ENCODE measurements at places on chromosomes 12 and 14.

GRCh38 chr14:96574633-96575632, 72.8 kb downstream of the PAPOLA start:
- no peak for DNase-seq

DNA sequence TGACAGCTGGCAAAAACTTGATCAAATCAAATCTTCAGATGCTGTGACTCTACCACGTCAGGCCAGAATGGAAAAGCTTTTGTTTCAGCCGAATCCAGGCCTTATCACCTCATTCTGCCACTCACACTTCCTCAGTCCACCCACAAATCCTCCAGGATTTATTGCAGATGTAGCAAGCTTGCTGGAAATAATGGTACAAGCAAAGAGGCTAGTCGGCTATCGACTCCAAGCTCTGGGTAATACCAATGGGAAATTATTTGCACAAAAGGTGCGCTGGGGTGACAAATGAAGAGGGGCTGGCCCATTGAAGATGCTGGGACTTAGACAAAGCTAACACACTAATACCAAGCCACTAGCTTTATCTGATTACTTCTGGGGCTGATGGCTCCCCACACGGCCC, 250.5 kb downstream of the ASCL1 start:
- DNase-seq: no peak

DNA sequence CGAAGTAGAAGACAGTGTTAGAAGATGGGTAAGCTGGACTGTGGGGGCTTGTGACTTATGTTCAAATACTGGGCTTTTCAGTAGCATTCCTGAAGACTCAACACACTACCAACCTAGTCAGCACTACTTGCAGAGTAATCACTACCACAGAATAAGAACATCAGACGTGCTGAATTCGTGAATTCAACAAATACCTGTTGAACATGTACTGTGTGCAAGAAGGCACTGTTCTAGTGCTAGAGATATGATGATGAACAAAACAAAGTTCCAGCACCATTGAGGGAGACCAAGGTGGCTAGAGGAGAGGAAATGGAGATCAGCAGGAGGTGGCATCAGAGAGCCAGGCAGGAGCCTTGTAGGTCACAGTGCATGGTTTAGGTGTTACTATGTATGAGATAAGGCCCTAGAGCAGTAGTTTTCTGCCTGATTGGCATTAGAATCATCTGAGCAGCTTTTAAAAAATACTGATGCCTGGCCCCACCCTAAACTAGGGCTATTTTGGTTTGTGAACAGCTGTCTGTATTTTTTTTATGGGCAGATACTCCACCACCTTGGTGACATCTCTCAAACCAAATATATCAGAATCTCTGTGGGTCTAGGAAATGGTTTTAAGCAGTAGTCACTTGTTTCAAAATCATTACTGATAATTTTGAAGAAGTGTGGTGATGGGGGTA, 26.8 kb downstream of the FERMT2 start:
- DNase-seq: no peak

DNA sequence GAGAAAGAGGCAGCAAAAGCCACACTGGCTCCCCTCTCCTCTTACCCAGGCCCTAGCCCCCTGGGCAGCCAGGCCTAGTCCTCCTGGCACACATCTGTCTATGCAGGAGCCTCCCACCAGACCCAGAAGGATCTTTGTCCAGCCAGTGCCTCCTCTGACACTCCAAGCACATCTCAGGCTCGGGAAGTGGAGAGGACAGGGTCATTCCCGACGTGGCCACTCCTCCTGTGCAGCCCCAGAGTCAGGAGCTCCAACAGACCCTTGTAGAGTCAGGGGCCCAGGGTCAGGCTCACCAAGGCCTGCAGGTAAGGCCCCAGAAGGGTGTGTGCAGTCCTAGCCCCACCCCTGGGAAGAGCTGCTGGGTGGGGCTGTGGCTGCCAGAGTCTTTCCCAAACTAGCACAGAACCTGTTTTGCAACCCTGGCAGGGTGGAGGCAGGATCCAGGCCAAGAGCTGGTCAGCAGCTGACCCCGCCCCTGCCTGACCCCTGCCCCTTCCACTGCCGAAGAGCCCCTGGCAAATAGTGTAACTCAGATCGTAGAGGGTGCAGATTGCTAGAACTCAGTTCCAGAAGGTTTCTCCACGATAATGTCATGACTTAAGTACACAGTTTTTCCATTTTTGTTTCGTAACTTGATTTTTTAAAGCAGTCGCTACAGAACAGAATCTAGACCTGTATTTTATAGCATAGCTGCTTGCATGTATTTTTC, 26.6 kb upstream of the PNMA1 start:
- DNase-seq: no peak

Measured in kidney capillary endothelial cell (primary cell).